Fibroblast of lung (primary cell): ENCODE measurements at places on chromosomes 16 and 17.
A peak's percentile ranks its signal among the peaks of the same experiment; 100 is the strongest.

DNA sequence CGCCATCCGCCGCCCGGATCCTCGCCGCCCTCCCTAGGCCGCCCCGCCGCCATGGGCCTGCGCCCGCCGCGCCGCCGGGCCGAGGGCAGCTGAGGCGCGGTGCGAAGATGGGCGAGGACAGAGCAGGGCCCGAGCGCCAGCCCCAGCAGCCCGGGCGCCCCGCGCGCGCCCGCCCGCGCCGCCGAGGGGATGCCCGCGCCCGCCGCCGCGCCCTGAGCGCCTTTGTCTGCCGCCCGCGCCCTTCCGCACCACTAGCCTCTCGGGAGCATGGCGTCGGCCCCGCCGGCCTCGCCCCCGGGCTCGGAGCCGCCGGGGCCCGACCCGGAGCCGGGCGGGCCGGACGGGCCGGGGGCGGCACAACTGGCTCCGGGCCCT, 278 bp downstream of the RAB11FIP3 start:
- no peak for DNase-seq

DNA sequence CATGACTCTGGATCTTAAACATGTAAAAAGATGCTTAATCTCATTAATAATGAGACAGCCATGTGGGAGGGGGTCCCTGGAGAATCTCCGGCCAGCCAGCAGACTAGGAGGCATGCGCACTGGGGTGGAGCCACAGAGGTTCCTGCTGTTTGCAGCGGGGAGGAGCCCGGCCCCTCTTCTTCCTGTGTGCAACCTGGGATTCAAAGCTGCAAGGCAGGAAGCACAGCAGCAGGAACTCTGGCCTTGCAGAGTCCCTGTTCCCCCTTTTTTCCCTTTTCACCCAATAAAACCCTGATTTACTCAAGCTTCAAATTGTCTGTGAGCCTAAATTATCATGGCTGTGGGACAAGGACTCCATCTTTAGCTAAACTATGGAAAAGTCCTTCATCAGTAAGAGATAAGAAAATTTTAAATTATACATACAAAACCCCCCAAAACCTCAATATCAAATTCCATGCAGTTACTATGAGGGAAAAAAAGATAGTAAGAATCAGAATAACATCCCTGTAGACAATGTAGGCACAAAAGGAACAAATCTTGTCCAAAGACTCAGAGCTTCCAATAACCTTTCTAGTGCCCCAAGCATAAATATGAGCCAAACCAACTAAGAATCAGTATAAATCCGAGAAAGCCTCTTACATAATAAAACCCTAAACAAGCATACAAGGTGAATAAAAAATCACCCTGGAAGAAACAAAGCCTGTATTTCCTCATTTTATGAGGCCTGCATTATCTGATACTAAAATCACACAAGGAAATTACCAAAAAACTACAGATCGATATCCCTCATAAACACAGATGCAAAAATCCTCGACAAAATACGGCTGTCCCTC, 12.1 kb downstream of the CFDP1 start:
- DNase-seq, result peak; percentile 56

DNA sequence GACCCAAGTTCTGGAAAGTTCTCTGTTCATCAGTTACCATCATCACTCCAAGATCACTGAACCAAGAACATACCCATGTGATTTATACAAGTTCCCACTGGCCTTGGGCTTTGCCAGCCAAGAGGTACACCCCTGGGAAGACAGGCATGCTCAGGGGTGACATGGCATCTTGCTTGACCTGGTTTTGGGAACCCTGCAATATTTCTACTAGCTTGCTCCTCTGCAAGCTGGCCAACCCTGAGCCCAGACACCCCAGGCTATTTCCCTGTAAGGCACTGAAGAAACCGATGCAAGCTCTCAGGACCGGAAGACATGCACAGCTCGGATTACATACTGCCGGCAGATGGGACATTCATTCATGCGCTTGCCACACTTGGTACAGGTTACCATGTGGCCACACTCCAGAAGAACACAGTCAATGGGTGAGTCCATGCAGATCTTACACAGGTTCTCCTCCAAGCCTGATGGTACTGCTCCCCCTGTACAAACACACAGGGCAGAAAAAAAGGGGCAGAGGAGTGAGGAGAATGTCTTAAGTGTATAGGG, 31.4 kb downstream of the LIG3 start:
- DNase-seq, result no peak

DNA sequence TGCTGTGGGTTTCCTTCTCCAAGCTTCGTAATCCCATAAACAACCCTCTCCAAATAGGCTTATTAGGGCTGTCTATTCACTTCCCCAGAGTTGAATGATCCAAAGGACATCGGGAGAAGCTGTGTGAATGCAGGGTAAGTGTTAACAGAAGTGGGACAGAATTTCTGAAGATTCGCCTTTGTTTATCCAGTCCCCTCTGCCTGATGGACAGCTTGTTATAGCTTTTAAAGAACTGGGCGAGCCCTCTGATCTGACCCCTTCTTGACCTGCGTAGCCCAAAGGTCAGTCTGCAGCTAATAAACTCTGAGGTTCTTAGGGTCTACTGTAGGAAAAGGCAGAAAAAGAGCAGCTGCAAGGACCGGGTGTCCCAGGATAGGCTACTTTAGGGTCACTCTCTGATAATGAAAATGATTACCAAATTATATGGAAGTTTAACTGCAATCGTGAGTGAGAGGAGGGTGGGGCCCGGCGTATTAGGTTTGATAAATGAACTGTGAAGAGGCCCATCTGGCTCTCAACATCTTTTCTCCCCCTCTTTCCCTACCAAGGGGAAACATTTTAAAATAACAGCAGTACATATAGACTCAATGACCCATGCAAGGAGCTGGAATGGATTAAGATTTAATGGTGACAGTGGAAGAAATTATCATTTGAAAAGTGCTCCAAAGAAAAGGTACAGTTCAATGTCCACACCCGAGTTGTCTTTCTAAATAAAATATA, 233.4 kb downstream of the FTO start:
- DNase-seq, result no peak

GRCh38 chr17:28818819-28819221, 23.8 kb downstream of the FAM222B start:
- no peak for DNase-seq

DNA sequence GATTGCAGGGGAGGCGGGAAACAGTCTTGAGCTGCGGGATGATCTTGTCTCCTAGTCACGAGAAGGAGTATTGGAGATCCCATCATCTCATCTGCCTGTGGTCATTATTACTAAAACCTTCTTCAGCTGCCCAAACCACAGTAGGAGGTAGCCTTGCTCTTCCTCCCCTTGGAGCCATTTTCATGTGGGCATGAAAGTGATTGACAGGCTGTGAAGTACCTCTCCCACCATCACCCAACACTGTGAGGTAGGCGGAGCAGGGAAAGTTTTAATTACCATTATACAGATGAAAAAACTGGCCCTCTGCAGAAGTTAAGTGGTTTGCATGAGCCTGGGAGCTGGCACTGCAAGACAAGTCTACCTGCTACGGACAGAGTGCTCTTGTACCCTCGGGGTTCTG, 237.3 kb downstream of the MSI2 start:
- no peak for DNase-seq

GRCh38 chr16:35252356-35252936, 1793.0 kb downstream of the TP53TG3F start:
- peak; percentile 8 for DNase-seq

DNA sequence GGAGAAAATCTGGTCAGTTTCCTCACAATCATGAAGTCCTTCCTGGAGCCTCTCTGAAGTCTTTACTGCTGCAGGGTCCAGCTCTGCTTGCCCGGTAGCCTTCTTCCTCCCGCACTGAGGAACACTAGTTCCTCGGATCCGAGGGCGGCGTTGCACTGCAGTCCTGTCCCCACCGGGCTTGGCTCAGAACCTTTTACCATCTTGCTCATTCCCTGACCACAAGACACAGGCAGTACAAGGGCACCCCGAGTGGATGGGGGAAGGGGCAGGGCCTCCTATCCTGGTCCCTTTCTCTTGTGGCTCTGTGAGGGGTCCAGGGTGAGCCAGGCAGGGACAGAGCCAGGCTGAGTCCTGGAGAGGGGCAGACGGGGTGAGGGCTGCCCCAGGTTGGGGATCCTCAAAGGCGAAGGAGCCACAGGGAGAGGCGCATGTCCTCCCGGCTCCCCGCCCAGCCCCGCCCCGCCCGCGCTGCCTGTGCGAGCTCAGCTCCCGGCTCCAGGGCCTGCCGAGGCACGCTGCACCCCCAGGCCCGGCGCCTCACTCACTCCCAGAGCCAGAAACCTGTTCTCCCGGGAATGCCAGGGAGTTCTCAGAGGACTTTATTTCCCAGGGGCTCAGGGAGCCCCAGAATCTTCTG, 1.5 kb downstream of the FOXN1 start:
- DNase-seq, result no peak

GRCh38 chr16:87739801-87740200, 26.0 kb downstream of the KLHDC4 start:
- DNase-seq, result no peak

GRCh38 chr17:67221062-67221998, 23.7 kb downstream of the HELZ start:
- DNase-seq, result peak; percentile 54

GRCh38 chr16:80345701-80346100, 195.1 kb upstream of the DYNLRB2 start:
- no peak for DNase-seq

DNA sequence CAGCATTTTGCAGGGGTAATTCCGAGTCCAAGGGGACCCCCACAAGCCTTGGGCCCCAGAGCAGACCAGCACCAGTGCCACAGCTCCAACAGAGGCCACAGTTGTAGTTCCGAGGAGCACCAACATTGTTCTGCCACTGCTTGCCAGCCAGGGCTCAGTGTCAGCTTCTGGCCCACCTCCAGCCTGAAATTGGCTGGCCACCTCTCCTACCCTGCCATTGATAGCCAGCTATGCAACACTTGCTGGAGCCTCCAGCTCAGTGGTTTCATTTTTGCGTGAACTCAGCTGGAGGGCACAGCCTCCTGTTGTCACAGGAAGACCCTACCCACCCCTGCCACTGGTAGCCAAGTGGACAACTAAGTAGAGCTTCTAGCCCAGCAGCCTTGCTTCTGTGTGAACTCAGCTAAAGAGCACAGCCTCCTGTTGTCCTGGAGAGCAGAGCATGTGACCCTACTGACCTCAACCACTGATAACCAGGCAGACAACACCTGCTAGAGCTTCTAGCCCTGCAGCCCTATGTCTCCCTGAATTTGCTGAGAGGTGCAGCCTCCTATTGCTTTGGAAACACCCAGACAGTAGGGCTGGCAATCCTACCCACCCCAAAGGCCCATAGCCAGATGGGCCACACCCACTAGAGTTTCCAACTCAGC, 24.9 kb downstream of the HYDIN start:
- no peak for DNase-seq

- DNase-seq, result no peak
Observed at GRCh38 chr17:15663691-15664090, 20.4 kb downstream of the TRIM16 start.

GRCh38 chr16:4894276-4895150, 42.4 kb downstream of the PPL start:
- no peak for DNase-seq

GRCh38 chr17:64094412-64094811, 35.5 kb downstream of the ERN1 start:
- DNase-seq, result no peak

DNA sequence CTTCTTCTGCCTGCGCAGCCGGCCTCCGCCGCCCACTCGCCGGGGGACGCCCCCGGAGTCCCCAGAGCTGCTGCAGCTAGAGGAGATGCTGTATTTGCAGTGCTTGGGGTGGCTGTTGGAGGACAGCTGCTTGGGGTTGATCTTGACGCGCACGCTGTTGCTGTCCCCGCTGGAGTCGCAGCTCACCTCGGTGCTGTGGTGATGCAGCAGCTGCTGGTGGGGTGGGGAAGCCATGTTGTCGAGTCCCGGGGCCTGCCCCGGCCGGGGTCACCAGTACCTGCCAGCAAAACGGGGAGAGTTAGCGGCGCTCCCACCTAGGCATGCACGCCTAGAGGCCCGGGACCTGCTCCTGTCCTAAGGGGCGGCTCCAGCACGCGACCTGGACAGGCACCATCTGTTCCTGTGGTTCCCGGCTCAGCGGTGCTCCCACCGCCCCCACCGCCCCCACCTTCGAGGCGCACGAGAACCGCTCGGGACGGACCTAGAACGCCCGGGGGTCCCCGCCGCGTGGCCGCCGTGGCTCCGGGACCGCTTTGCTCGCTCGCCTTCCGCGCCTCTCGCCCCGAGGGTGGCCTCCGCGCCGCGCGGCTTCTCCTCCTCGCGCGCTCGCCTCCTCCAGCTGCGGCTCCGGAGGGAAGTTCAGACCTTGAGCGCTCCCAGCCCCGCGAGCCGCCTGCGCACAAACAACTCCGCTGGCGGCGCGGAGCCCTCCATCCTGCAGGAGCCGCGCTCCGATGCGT, 863 bp downstream of the ADCY9 start:
- peak; percentile 78 for DNase-seq

DNA sequence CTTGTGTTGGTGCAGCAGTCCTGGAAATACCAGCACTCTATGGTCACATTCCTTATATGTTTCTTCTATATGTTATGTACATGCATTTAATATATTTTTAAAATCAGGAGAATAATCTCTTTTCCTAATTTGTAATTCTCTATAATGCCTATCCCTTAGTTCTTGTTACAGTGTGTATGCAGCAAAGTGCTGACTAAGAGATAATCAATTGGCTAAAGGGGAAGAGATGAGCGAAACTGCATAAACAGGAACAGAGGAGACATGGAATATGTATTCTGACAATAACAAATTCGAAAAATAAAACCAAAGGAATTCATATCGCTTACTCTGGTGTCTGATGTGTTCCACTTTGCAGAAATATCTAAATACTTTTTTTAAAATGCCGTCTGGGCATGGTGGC, 41.7 kb downstream of the SYNRG start:
- no peak for DNase-seq

GRCh38 chr17:58606934-58607333, 84.9 kb downstream of the TEX14 start:
- no peak for DNase-seq

DNA sequence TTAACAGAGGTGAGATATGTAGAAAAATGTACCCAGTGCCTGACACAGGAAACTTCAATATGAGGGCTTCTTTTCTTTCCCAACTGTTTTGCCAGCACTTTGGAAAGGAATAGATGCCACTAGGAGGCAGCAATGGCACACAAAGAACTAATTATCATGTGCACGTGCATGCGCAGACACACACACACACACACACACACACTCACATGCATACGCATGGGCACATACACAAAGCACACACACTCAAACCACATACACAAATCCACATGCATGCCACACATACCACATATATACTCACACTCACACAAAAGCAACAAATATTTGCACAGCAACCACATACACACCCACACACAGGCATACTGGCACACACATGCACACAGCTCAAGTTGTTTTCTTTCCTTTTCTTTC, 8.8 kb upstream of the CEP112 start:
- DNase-seq, result peak; percentile 80

DNA sequence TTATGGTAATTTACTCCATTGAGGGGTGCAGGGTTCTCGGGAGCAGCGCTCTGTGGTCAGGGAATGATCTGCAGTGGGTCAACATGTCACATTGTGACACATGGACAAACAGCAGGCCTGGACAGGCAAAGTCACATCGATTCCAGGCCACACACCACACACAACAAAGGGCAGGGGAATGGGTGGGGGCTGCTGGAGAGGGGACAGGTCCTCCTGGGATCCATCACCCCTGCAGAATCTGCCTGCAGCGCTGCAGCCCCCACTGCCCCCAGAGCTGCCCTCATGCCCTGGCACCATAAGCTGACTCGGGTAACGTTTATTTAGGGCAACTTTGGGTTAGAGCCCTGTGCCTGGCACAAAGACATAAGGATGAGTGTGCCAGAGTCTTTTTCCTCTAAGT, 9.1 kb downstream of the PEMT start:
- DNase-seq, result no peak
